ENCODE measurements at places on chromosomes 1 and 21.

GRCh38 chr21:36917471-36918158 is 48.9 kb downstream of the HLCS start:
- DNase-seq, result no peak

DNA sequence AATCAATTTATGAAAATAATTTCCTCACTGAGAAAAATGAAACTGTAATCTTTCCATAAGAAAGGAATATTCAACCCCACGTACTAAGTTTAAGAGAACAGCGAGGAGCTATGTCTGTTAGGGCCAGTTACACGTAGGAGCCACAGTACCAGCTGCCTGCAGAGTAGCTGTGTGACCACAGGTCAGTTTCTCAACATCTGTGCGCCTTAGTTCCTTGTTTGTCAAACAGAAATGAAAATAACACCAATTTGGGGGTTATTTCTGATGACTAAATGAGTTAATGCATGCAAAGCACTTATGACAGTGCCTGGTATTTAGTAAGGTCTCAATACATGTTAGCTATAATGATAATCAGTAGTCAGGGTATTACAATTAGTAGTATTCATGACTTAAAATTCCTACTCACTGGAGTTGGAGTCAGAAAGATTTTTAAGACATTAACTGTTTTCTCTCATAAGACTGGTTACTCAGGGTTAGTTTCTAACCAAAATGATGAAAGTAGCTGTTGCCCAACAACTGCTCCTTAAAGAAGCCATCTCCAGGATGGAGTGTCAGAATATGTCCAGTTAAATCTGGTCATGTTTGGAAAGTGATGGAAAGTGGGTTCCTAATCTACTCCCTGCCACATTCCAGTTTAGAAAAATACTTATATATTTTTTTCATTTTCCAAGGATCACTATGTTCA is 85.8 kb upstream of the ZNF648 start:
- DNase-seq, result no peak

DNA sequence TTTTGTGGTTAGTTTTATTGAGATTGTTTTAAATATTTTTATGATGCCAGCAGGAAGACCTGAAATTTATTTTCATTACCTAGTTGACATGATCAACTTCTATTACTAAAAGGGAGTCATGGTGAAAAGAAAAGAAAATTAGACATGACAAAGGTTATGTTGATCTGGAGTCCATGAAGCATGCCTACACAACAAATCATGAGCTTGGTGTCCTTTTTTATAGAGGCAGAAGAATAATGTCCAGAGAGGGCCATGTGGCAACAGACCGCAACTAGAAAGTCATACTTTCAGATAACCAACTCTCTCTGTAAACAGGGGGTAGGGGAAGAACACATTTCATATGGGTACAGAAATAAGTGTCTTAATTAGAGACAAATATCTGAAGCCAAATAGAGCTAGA is 175.5 kb upstream of the HOOK1 start:
- DNase-seq, result no peak

DNA sequence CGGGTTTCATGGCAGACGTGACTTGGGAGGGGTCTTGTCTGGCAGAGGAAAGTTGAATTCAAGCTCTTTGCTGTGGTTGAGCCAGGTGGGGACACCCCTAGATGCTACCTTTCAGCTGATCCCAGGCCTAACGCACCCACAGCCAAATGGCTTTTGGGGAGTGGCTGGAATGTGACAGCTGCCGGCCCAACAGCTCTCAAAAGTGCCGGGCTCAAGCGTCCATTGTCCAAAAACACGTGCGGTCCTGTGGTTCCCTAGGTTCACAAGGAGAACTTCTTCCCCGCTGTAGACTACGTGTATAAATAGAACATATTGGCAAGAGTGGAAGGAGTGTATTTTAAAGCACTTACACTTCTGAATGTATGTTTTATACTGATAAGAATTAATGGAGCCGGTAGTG is 87.1 kb upstream of the ARHGEF16 start:
- DNase-seq, result no peak

- no peak for DNase-seq
Measured at GRCh38 chr1:41514381-41514780, 29.9 kb upstream of the EDN2 start.

DNA sequence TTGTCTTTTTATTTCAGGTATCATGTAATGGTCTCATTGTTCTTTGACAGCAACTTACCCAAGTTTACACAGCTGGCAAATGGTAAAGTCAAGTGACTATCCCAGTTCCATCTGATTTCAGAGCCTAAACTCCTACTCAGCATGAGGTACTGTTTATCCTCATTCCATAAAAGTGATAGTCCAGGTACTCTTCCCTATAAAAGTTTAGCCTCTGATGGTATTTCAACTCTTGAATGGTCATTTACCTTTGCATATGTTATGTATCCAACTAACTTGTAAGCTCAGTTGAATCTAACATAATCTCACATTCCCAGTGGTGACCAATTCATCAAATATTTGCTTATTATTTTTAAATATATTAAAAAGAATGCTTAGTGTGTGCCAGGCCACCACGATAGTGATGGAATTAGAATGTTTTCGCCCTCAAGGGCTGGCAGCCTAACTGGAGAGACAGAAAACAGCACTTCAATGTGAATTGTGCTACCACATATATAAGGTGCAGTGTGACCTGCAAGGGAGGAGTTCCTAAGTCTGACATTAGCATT is 307.1 kb downstream of the CTH start:
- no peak for DNase-seq

GRCh38 chr1:200279810-200280411 is 129.9 kb downstream of the ZNF281 start:
- DNase-seq, result no peak

DNA sequence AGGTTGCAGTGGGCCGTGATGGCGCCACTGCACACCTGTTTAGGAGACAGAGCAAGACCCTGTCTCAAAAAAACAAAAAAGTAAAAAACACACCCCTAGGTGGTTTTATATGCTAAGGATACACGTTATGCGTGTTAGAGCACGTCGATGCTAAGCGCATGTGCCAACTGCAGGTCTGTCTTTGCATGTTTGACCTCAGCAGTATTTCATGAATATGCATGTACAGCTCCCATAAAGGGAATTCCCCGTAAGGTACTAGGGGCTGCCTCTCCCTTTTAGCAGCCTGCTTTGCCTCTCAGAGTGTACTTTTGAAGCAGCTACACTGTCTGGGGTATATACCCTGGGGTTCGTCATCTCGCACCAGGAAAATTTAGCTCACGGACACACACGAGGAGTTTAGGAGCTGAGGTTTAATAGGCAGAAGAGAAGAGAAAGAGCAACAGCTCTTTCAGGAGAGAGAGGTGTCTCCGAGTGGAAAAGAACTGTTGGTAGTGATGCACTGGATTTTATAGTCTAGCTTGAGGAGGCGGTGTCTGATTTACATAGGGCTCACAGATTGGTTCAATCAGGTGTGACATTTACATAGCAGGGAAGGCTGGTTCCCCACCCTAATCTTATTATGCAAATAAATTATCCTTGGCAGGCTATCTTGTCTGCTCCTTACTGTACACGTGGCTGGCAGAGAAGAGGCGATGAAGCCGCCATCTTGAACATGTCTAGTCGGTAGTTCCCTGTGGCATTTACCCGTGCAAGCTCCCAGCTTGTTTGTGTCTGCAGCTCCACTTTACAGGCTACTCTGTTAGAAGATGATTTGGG is 4.2 kb upstream of the OTUD3 start:
- no peak for DNase-seq

DNA sequence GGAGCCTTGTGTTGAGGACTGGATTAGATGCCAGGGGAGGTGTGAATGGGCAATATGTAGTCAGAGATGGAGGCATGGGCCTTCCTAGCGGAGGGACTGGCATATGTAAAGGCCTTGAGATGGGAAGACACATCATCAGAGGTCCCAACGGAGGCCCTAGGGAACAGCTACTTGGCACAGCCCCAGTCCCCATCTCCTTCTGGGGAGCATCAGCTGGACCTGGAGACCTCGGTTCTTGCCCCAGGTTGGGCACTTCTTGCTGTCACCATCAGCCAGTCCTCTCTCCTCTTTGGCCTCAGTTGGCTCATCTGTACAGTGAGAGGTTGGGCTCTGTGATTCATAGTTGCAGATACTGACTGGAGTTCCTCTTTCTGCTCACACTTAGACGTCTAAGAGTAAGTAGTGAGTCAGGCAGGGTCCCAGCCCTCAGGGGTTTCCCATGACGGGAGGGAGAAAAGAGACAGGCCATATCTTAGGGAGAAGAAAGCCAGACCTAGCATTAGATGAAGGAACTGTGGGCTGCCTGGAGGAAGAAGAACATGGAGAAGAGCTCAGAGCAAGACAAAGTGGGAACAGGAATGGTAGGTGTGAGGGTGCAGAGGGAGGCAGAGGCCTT is 3.4 kb upstream of the MARCKSL1 start:
- DNase-seq, result no peak

DNA sequence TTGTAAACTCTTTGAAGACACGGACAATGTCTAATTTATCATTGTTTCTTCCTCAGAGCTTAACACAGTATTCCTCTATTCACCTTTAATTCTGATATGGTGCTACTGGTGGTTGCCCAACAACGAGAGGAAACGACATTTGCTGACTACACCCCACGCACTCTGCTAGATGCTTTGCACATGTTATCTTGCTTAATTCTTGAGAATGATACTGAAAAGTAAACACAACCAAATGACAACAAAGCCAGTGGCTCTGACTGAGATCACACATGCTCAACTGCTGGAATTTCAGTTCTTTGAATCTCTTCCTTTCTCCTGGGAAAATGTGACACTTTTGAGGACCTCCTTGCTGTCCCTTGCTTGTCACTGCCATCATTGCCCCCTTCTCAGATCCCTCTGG is 37.2 kb upstream of the DDAH1 start:
- DNase-seq, result no peak

GRCh38 chr1:25567710-25568089 is 24.3 kb downstream of the LDLRAP1 start:
- DNase-seq, result no peak

DNA sequence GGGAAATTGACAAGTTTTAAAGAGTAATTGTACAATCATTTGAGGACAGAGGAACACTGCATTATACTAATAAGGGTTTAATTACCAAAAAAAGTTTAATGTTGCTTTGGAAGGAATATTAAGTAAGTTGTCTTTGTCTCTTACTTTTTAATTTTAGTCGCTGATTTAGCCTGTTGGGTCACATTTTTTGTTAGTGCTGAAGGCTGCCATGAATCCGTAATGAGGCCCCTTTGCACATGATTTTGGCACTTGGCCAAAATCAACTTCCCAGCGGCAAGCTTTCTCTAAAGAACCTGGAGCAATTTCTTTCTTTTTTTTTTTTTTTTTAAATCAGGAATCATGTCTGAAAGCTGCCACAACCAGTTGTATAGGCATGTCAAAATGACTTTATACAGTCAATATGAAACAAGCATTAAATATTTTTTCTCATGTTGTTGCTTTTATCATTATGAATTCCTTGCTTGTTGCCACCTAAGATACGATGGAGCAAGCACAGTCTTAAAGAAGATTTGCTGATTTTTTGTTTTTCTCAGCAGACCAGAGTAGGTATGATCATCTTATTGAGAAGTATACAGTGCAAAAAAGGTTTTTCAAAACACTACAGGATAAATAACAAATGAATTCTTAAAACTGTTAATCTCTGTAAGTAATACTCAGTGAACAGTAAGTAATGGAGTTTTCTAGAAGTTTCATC is 690.4 kb downstream of the USP25 start:
- no peak for DNase-seq

DNA sequence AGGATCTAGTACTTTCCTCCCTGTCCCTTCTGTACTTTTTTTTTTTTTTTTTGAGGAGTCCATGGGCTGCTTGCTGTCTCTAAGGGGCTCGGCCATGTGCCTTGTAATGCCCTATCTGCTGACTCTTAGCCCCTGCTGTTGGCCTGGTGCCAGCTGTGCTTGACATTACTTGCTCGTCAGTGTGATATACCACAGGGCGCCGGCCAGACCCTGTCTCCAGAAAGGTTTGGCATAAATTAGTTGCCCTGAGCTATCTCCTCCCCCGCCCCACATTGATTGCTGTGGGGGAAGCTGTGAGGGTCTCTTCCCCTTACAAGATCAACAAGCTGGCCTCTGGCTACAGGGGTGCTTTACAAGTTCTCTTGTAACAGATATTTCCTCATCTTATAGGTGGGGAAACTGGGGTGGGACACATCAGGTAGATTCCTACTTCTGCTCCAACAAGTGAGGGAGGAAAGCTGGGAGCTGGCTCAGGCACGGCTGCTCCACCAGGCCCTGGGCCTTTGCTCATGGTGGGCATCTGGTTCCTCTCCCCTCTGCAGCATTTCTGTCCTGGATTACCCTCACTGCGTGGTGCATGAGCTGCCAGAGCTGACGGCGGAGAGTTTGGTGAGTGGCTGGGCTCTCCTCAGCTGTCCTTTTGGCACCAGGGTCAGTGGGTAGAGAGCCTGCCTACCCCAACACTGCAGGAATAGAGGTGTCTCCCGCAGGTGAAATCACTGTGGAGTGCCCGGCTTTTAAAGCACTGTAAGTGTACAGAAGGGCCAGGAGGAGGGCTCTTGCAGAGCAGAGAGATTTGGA is 15.6 kb downstream of the STRIP1 start:
- DNase-seq, result no peak

DNA sequence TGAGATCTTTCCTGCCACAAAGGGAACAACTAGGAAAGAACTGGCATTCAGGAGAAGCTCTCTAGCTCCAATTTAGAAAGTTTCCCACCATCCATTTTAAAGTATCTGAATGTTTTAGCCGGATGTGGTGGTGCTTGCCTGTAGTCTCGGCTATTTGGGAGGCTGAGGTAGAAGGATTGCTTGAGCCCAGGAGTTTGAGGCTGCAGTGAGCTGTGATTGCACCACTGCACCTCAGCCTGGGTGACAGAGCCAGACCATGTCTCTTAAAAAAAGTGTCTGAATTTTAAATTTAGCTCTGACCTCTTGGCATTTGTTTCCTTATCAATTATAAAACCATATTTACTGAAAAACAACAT is 67.2 kb downstream of the RPAP2 start:
- DNase-seq, result no peak

- no peak for DNase-seq
Measured at GRCh38 chr1:112399456-112399855, 3.4 kb downstream of the CTTNBP2NL start.

DNA sequence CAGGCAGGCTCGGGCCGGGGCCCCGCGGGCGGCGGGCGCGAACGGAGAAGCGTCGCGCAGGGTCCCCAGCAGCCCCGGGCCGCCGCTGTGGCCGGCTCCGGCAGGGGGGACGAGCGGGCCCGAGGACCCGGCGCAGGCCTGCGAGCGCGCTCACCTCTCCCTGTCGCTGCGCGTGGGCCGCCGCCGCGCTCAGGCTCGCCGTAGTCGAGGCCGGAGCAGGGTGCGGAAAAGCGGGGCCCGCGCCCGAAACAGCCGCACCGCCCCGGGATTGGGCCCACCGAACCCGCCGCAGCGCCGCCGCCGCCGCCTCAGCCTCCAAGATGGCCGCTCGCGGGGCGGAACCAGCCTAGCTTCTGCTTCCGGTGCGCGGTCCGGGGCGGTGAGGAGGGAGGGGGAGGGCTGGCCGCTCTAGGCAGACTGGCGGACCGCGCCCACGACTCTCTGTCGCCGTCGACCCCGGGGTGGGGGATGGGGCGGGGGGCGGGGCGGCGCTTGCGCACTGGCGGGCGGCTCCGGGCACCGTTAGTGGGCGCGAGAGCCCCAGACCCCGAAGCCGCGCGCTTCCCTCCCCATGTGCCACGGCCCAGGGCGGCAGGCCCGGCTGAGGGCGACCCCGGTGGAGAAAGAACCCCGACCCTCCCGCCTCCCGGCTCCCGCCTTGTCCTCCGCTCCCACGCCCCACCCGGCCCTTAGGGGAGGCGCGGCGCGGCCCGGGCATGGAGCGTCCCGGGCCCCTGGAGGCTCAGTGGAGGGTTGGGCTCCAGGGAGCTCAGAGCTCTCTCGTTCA is at the start of gene UBE2J2:
UBE2J2 (minus strand) TSS at position 343 of the 787 bp plus-strand sequence. CDS start 5,862 bp downstream, outside the sequence.
- DNase-seq, result peak; percentile 86

GRCh38 chr1:203424285-203424684 is 51.3 kb upstream of the PRELP start:
- DNase-seq, result no peak
